Activated T-helper 1 cell treated with anti-CD3 and anti-CD28 coated beads, Interleukin-2, amount 50 U/mL, for 16 hours (primary cell): ENCODE measurements at places on chromosomes 4 and X.
A peak's percentile ranks its signal among the peaks of the same experiment; 100 is the strongest.

GRCh38 chrX:48086082-48086481 is 14.6 kb upstream of the ZNF630 start:
- DNase-seq: no peak

DNA sequence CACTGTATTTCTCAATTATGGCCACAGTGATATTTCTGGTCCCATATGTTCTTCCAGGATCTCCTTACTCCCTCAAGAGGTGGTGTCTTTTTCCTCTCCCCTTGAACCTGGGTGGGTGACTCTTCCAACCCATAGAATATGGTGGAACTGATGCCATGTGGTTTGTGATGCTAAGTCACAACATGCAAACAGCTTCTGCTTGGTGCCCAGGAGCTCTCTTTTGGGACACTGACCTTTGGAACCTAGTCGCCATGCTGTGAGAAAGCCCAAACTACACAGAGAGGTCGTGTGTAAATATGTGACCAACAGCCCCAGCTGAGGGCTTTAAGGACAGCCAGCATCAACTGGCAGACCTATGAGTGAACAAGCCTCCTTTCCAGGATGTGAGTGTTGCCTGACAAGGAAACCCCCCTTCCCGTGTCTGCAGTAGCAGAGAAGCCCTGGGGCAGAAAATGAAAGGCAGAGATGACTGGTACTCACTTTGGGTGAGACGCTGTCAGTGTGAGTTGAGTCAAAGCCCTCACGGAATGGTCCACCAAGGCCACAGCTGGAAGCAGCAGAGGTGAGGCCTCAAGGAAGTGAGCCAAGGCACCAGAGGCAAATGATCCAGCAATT is 223.4 kb downstream of the BCOR start:
- peak; percentile 62 for DNase-seq

- no peak for DNase-seq
These were observed 204.8 kb upstream of the RASGEF1B start for GRCh38 chr4:81676537-81676936.

GRCh38 chr4:80017125-80017854 is 55.7 kb downstream of the ANTXR2 start:
- no peak for DNase-seq

DNA sequence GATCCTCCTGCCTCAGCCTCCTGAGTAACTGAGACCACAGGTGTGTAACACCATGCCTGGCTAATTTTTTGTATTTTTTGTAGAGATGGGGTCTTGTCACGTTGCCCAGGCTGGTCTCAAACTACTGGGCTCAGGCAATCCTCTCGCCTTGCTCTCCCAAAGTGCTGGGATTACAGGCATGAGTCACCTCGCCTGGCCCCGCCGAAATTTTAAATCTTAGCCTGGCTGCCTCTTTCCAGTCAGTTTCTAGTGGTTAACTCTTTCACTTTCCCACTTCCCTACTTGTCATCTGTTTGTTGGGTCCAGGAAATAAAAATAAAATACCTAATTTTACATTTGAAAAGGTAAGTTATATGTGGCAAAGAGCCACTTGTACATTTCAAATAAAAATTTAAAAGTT is 62.4 kb downstream of the TMEM165 start:
- DNase-seq: no peak

- no peak for DNase-seq
These were observed 110.3 kb upstream of the KIT start for GRCh38 chr4:54547299-54548097.

DNA sequence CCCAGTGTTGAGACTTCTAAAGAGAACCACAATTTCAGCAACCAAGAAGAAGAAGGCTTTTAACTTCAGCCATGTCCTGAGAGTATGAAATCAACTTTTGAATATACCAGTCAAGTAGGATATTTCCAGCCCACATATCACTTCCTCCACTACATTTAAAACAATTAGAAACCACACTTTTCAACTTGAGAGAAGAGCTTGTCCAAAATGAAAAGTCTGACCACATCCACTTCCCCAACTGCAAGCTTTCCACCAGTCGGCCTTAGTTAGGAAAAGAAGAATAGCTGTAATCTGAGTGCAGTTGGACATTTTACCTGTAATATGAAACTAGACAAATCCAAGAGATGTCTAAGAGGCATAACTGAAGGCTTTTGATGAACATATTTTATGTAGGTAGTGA is 101.9 kb upstream of the SLC7A11 start:
- no peak for DNase-seq

DNA sequence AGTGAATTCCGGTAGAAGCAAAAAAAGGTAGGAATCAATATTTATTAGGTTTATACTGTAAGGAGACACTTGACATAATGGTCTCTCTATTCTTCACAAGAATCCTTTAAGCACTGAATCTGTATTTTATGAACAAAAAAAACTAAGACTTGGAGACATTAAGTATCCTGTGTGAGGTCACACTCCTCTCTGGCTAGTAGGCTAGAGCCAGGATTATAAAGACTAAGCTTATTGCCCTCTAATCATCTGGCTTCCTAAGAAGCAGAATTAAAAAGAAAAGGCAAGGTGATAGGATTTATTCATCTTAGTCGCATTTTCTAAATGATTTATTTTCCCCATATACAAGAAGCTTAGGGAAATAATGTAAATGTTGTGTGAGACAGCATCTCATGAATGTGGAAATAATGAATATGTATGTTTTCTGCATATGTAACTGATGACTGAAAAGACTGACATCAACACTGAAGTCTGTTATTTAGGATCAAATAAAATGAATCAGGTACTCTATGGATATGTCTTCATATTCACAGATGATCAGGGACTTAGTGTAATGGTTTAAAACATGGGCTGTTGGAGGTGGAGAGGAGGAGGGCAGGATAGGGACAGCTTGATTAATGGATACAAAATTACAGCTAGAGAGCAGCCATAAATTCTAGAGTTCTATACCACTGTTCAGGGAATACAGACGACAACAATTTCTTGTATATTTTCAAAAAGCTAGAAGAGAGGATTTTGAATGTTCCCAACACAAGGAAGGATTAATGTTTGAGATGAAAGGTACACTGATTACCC is 30.4 kb upstream of the PRKG2 start:
- DNase-seq: no peak

DNA sequence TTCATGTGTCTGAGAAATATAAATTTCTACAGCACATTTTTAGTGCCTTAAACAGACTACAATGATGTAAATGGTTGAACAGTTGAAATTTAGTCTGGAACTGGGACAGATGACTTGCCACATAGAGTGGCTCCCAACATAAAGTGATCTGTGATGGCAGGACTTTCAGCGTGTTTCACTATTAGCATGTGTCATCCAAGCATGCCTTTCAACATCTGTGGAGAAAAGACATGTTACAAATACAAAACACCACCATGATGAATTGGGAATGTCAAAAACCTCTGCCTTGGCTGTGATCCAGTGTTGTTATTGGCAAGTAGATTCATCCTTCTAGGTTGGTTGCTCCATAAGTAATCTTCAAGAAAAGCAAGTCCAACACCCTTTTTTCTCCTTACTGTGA is 348.7 kb downstream of the MAPK10 start:
- DNase-seq: no peak
